ENCODE measurements at places on chromosomes 7 and 10.

GRCh38 chr7:114426824-114427223 is 12.2 kb downstream of the FOXP2 start:
- no peak for DNase-seq

DNA sequence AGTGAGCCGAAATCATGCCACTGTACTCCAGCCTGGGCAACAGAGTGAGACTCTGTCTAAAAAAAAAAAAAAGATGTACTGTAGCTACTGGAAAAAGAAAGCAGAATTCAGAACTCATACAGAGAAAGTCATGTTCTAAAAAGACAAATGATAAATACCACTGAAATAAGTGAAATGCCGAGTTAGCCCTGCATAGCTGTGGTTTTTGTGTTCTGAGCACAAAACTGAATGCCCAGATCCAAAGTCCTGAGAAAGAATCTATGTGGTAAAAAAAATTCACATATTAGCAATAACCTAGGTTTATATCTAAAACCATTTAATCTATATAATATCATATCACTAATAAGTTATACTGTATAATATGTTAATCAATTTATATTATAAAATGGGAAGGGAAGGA is 29.3 kb upstream of the HECW1 start:
- DNase-seq = no peak

DNA sequence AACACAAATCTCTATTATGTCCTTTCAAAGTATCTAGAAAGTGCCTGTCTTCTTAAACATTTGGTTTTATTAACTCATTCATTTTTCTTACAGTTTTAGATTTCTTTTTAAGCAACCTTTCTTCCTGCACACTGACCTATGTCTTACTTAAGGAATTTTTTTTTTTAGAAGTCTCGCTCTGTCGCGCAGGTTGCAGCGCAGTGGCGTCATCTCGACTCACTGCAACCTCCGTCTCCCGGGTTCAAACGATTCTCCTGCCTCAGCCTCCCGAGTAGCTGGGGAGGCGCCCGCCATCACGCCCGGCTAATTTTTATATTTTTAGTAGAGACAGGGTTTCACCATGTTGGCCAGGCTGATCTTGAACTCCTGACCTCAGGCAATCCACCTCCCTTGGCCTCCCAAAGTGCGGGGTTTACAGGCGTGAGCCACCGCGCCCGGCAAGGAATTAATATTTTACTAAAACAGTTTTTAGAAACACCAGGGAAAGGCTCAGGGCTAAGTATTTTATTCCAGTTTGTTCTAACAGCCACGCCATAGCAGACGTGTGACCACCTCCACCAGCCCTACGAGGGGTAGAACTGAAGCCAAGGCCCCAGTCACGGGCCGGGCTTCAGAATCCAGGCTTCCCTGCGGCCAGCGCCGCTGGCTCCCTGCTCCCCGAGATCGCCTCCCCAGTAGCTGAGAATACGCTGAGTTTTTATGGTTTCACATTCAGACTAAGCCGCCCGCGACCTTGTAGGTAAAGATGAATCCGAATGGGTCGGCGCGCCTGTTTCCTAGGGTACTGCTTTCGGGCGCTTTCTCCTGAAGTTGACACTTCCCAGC is 941 bp upstream of the LUC7L2 start:
- no peak for DNase-seq

GRCh38 chr10:89916468-89917215 is 215.3 kb downstream of the KIF20B start:
- no peak for DNase-seq

GRCh38 chr10:78071140-78071856 is 37.6 kb downstream of the RPS24 start:
- DNase-seq = no peak

- DNase-seq = no peak
These were observed 2.6 kb upstream of the KIAA1217 start for GRCh38 chr10:24206334-24206733.

DNA sequence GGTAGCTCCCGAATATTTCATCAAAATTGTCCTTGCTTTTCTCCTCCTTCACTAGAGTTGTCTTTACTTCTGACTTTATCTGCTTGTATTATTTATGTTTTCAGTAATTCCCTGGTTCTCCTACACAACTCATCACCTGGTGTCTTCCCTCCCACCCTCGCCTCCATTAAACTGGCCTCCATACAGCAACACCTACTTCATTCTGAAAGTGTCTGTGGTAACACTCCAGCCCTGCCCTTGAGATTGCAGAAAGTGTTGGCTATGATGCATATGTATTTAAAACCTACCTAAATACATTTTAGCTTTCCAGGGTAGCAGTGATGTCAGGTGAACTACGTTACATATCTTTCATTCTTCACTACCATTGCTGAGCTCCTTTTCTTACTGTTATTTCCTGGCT is 833.3 kb upstream of the LRRN3 start:
- DNase-seq = no peak

DNA sequence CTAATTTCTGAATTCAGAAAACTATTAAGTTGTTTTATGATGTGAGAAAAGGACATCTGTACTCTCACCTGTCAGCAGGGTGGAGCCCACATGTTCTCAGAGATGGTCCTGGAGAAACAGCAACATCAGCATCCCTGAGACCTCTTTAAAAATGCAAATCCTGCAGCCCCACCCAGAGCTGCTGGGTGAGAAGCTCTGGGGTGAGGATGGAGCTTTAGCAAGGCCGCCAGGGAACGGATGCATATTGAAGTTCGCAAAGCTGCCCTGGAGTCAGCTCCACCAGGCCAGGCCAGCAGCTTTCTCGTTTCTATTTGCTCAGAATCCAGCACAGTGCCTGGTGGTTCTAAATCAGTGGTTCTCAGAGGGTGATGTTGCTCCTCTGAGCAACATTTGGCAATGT is 49.1 kb downstream of the PRKCQ start:
- DNase-seq = no peak

DNA sequence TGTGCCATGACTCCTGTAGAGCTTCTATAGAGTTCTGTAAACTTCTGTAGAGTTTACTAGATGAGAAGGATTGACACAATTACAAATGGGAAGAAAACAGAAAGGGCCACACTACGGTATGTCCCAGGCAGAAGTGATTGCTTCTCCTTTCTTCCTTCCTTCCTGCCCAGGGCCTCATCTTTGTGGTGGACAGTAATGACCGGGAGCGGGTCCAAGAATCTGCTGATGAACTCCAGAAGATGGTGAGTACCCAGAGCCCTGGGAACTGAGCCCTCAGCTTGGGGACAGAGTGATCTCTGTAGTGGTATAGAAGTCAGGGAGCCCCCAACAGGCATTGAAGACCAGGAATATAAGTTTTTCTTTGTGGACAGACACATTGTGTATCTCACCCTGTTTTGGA is 1.7 kb downstream of the ARF5 start:
- no peak for DNase-seq

Measured in 8988T (cell line).